Activated CD4-positive, alpha-beta T cell treated with anti-CD3 and anti-CD28 coated beads for 36 hours (primary cell): ENCODE measurements at places on chromosomes 3 and 15. TPM values are rescaled to one million over a fixed set of nuclear protein-coding genes. Genes with fewer than 3 reads are reported as not detected.

The SEC22A gene
- 13.2 TPM for total RNA-seq

The CCDC174 gene
- total RNA-seq: 18.2 TPM

The CYP1A1 gene
- 2.2 TPM for total RNA-seq

The PATL2 gene
- 11.2 TPM for total RNA-seq

The SAMD7 gene
- total RNA-seq: not detected

The PYGO1 gene
- total RNA-seq: not detected
